Progenitor cell of endocrine pancreas (in vitro differentiated cells): ENCODE measurements at places on chromosomes 3 and 15.

DNA sequence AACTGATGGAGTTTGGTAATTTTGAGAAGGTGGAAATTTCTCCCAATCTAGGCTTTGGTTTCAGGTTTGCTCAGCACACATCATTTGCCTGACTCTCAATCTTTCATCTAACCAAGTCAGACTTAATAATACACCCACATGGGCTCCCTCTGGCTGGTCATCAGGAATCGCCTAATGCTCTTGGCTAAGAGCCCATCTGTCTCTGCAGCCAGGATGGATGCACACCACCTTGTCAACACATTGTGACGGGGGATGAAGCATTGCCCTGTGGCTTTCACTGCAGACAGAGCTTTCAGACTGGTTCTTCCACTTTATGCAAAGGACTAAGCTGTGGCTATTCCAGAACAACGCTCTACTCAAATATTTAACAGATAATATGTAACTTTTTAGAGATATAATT is 3.0 kb upstream of the HDGFL3 start:
- H3K4me3 ChIP-seq: no peak overlapping the region
- peaks cover 8% of the 10 kb centered on the region for H3K4me1 ChIP-seq
- H3K27ac ChIP-seq: no peak overlapping the region
- H3K27me3 ChIP-seq: no peaks in the 10 kb centered on the region

DNA sequence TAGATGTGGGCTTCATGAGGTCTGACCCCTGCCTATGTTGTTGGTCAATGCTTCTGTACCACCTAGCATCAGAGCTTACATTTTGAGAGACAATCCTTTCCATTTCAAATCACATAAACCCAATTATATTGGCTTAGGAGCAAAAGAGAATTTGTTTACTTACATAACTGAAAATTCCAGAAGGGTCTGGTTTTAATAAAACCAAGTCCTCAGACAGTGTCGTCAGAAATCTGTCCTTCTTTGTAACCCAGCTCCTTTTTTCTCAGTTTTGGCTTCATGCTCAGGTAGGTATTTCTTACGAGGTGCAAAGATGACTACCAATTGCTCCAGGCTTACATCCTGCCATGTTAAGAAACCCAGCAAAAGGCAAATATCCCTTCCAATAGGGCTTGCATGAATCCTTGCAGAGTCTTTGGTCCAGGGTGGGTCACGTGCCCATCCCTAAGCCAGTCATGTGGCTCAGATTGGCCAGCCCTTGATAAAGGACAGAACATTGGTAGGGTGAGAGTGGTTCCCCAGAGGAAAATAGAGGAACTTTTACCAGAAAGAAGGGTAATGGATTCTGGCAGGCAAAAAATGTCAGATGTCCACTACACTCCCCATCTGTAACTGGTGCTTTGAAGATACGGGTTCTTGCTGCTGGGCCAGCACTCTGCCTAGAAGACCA is 50.2 kb upstream of the VILL start:
- peaks cover 51% of the 10 kb centered on the region for H3K4me1 ChIP-seq

GRCh38 chr3:139527265-139527664 is 12.3 kb downstream of the RBP1 start:
- H3K4me1 ChIP-seq: peaks cover 18% of the 10 kb centered on the region
- no peak overlapping the region for H3K4me3 ChIP-seq
- peaks cover 33% of the 10 kb centered on the region for H3K36me3 ChIP-seq
- peak overlapping the region; percentile 35 for H3K27ac ChIP-seq
- H3K27me3 ChIP-seq: no peaks in the 10 kb centered on the region

DNA sequence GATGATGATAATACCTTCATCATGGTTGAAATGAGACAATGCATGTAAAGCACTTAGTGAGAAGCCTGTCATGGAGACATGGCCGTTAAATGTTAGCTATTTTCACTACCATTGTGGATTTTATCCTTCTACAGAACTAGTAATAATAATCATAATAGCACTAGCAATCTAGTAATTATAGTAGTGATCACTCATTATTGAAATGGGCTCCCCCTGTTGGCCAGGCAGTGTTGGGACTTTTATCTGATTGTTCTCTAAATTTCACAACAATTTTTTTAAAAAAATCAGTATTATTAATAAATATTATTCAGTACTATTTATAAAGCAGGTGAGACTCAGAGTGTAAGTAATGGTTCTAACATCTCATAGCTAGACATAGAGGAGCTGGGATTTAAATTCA is 396.3 kb downstream of the IL5RA start:
- no peak overlapping the region for H3K27ac ChIP-seq
- no peaks in the 10 kb centered on the region for H3K27me3 ChIP-seq
- H3K4me1 ChIP-seq: peaks cover 3% of the 10 kb centered on the region

- H3K4me3 ChIP-seq: no peak overlapping the region
- peaks cover 20% of the 10 kb centered on the region for H3K4me1 ChIP-seq
- H3K27ac ChIP-seq: no peak overlapping the region
- H3K27me3 ChIP-seq: no peaks in the 10 kb centered on the region
These were observed 66.3 kb downstream of the FHIT start for GRCh38 chr3:61184956-61185355.

GRCh38 chr3:114994554-114995341 is 152.3 kb downstream of the ZBTB20 start:
- H3K4me3 ChIP-seq: no peak overlapping the region
- no peaks in the 10 kb centered on the region for H3K36me3 ChIP-seq
- no peaks in the 10 kb centered on the region for H3K27me3 ChIP-seq
- DNase-seq: no peak
- no peak overlapping the region for H3K27ac ChIP-seq

DNA sequence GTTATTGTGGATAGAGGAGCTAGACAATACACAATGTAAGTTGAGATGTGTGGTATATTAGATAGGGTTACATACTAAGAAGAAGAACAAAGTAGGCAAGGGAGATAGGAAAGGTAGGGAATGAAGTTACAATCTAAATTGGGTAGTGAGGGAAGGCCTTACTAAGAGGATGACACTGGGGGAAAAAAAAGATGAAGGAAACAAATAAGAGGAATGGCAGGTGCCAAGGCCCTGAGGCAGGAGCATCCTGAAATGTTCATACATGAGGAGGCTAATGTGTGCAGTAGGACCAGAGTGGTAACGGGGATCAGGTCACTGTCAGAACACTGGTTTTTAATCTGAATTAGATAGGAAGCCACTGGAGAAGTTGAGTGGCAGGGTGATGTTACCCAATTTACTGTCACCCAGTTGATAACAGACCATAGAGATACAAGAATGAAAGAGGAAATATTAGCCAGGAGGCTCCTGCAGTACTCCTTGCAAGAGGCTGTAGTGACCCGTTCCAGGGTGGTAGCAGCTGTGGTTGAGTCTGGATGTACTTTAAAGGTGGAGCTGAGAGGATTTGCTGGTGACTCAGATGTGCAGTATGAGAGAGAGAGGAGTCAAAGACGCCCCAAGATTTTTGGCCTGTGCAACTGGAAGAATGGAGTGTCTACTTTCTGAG is 14.4 kb downstream of the RTP1 start:
- peaks cover 48% of the 10 kb centered on the region for H3K27me3 ChIP-seq
- no peak for DNase-seq
- peaks cover 14% of the 10 kb centered on the region for H3K4me1 ChIP-seq
- no peak overlapping the region for H3K27ac ChIP-seq

GRCh38 chr15:83283813-83284558 is 478 bp downstream of the BNC1 start:
- no peaks in the 10 kb centered on the region for H3K36me3 ChIP-seq
- peak overlapping the region; percentile 63 for H3K27ac ChIP-seq
- DNase-seq: no peak
- H3K27me3 ChIP-seq: peaks cover 84% of the 10 kb centered on the region
- H3K4me1 ChIP-seq: peaks cover 3% of the 10 kb centered on the region
- H3K4me3 ChIP-seq: peak overlapping the region; percentile 72

- peak; percentile 49 for DNase-seq
- no peaks in the 10 kb centered on the region for H3K27me3 ChIP-seq
- no peaks in the 10 kb centered on the region for H3K36me3 ChIP-seq
- peak overlapping the region; percentile 99 for H3K27ac ChIP-seq
- no peak overlapping the region for H3K4me3 ChIP-seq
- peaks cover 21% of the 10 kb centered on the region for H3K4me1 ChIP-seq
These were observed 748.5 kb downstream of the ROBO1 start for GRCh38 chr3:79019137-79019923.

DNA sequence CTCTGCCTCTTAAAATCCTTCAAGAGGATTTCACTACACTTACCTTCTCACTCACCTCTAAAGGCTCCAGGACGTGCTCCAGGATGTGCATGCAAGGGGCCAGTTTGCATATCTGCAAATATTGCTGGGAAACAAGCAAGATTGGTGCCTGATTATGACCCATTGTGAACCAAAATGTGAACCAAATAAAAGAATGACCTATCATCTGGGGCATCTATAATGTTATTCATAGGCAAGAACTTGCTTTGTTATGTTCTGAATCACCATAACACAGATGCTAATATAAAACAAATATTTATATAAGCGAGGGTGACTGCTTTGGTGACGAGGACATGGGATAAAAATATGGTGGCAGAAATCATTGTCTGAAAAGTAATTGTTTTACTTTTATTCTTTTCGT is 5.5 kb downstream of the IL12A start:
- no peak overlapping the region for H3K4me3 ChIP-seq
- H3K27ac ChIP-seq: no peak overlapping the region
- H3K27me3 ChIP-seq: peaks cover 28% of the 10 kb centered on the region
- DNase-seq: no peak
- peaks cover 27% of the 10 kb centered on the region for H3K4me1 ChIP-seq

- H3K27me3 ChIP-seq: no peaks in the 10 kb centered on the region
- no peak overlapping the region for H3K27ac ChIP-seq
- H3K4me3 ChIP-seq: no peak overlapping the region
- no peaks in the 10 kb centered on the region for H3K36me3 ChIP-seq
- no peak for DNase-seq
These were observed 1.7 kb downstream of the PRTG start for GRCh38 chr15:55740981-55741832.

GRCh38 chr3:11726146-11726545 is 82.4 kb upstream of the VGLL4 start:
- H3K27ac ChIP-seq: no peak overlapping the region
- peaks cover 24% of the 10 kb centered on the region for H3K27me3 ChIP-seq
- no peaks in the 10 kb centered on the region for H3K36me3 ChIP-seq
- no peak for DNase-seq
- peaks cover 8% of the 10 kb centered on the region for H3K4me1 ChIP-seq

GRCh38 chr3:12796171-12797123 is at the start of gene CAND2:
Gene CAND2 (plus strand): TSS chr3:12796680. CDS start chr3:12796721, 41 bp downstream.
- no peaks in the 10 kb centered on the region for H3K36me3 ChIP-seq
- H3K27me3 ChIP-seq: peaks cover 4% of the 10 kb centered on the region
- H3K27ac ChIP-seq: peak within 1 kb of the TSS; percentile 88
- H3K4me3 ChIP-seq: peak within 1 kb of the TSS; percentile 83
- DNase-seq: peak; percentile 44
- no peaks in the 10 kb centered on the region for H3K4me1 ChIP-seq

GRCh38 chr3:149332771-149333170 is 665 bp downstream of the TM4SF18 start:
- DNase-seq: no peak
- peaks cover 10% of the 10 kb centered on the region for H3K4me1 ChIP-seq
- no peaks in the 10 kb centered on the region for H3K27me3 ChIP-seq
- no peaks in the 10 kb centered on the region for H3K36me3 ChIP-seq
- no peak overlapping the region for H3K27ac ChIP-seq

DNA sequence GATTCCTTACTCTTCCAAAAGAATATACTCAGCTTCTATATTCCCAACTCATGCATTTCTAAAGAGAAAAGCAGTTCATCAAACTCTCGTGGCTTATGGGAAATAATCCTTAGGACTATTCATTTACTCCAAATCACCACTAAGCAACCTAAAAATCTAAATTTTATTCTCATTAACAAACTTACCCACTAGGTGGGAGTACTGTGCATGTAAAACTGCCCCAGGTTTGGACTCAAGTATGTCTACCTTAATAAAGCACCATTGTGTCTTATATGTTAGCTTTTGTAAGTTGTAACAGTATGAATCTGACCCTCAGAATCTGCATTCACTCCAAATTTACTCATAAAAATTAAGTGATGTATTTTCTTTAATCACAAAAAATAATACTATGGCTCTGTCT is 25.3 kb downstream of the RAD18 start:
- H3K27ac ChIP-seq: no peak overlapping the region
- peaks cover 9% of the 10 kb centered on the region for H3K36me3 ChIP-seq
- H3K4me3 ChIP-seq: no peak overlapping the region
- H3K4me1 ChIP-seq: no peaks in the 10 kb centered on the region

DNA sequence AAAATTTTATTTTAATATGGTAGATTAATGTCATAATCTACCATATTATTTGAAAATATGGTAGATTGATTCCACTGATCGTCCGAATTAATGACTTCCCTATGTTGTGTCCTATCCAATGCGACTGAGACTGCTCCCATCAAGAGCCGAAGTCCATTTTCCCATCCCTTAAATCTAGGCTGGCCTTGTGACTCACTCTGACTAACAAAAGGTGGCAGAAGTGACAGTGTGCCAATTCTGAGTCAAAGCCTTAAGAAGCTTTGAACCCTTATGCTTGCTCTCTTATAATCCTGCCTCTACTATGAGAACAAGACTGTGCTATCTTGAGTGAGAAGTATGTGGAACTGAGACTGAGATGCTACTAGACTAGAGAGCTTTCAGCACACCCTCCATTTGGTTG is 387.2 kb downstream of the ROBO1 start:
- H3K4me3 ChIP-seq: no peak overlapping the region
- H3K27ac ChIP-seq: no peak overlapping the region
- H3K36me3 ChIP-seq: no peaks in the 10 kb centered on the region
- no peaks in the 10 kb centered on the region for H3K27me3 ChIP-seq

- H3K27me3 ChIP-seq: no peaks in the 10 kb centered on the region
- peak overlapping the region; percentile 49 for H3K4me3 ChIP-seq
- no peaks in the 10 kb centered on the region for H3K36me3 ChIP-seq
- DNase-seq: no peak
- H3K27ac ChIP-seq: peak overlapping the region; percentile 81
These were observed 58.1 kb downstream of the CLASP2 start for GRCh38 chr3:33659856-33660434.

- no peak overlapping the region for H3K4me3 ChIP-seq
- H3K36me3 ChIP-seq: no peaks in the 10 kb centered on the region
- H3K4me1 ChIP-seq: no peaks in the 10 kb centered on the region
- no peak overlapping the region for H3K27ac ChIP-seq
- no peak for DNase-seq
These were observed 30.0 kb upstream of the PPARG start for GRCh38 chr3:12258911-12259310.

DNA sequence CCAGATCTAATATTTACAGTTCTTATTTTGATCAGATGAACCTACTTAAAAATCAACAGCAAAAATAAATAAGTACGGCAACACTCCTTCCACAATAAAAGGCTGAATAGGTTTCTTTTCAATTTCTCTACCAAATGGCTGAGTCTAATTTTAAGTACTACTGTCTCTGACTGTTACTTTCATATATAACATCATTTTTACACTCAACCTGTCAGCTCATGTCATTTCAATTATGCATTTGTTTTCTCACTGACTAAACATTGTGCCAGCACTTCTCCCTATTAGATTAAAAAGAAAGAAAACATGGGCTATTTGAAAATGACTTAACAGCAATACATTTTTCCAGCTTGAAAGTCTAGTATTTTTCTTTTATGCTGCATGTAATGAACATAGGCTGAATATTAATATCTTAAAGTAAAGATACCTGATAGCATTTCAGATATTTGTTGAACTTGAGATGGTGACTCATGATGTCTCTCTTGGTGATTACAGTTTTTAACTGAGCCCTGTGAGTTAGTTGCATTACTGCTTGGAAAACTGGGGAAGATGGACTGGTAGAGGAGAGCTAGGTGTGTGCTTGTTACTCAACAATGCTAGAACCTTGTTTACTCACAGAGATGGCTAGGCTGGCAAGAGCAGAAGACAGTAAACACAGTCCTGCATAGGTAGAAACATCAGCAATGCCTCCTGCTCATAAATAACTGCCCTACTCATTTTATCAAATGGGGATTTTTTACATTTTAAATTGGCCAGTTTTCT is 73.9 kb downstream of the PEX5L start:
- H3K36me3 ChIP-seq: no peaks in the 10 kb centered on the region
- H3K27me3 ChIP-seq: peaks cover 8% of the 10 kb centered on the region
- no peak for DNase-seq
- H3K27ac ChIP-seq: no peak overlapping the region
